ENCODE measurements at places on chromosomes 1 and 21.

DNA sequence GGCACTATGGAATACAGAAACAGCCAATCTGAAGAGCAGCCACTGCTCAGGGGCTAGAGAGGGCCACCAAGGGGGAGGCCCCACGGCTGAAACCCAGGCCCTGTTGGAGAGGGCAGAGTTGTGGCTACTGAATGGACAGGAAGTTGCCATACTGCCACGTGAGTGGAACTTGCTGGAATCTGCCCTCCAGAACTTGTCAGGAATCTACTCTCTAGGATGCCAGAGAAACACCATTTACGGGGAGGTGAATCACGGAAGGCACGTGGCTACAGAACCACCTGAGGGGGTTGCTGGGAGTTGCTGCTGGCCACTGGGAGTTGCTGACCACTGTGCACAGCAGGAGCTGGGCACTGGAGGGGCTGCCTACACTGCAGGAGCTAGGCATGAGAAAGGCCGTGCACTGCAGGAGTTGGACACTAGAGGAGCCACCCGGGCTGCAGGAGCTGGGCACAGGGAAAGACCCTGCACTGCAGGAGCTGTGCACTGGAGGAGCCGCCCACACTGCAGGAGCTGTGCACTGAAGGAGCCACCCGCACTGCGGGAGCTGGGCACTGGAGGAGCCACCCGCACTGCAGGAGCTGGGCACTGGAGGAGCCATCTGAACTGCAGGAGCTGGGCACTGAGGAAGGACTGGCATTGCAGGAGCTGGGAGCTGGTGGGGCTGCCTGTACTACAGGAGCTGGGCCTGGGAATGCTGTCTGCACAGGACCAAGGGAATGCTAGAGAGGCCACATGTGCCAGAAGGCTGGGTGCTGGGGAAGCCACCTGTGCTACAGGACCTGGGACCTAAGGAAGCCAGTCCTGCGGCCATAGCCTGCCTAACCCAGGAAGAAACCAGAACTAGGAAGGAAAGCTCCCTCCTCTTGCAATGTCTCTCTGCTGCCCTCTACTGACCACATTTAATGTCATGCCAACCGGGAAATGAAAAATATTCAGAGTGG, 343.4 kb downstream of the MATN1 start:
- DNase-seq = peak; percentile 64

- DNase-seq = no peak
Measured at GRCh38 chr1:179177182-179177581, 52.3 kb downstream of the ABL2 start.

GRCh38 chr1:50091068-50091467, 17.7 kb upstream of the ELAVL4 start:
- DNase-seq = no peak

DNA sequence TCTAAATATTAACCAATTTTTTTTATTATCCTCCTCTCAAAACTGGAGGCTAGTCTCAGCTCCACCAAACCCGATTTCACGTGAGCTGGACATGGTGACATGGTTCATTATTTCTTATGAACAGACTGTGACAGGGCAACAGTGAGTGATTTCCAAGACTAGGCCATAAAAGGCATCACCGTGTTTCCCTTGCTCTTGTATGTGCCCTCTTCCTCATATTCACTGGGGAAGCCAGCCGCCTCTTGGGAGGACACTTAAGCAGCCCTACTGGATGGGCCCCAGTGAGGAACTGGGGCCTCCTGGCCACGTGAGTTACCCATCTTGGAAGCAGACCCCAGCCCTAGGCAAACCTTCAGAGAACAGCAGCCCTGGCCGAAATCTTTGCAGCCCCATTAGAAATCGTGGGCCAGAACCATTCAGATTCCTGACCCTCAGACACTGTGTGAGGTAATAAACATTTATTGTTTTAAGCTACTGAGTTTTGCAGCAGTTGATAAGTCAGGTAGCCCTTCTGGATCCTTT, 105.0 kb downstream of the GALNT2 start:
- no peak for DNase-seq

- no peak for DNase-seq
Measured at GRCh38 chr1:2208309-2209239, 14.0 kb upstream of the FAAP20 start.

- DNase-seq = no peak
Measured at GRCh38 chr21:28916150-28916893, 76.4 kb downstream of the LTN1 start.

DNA sequence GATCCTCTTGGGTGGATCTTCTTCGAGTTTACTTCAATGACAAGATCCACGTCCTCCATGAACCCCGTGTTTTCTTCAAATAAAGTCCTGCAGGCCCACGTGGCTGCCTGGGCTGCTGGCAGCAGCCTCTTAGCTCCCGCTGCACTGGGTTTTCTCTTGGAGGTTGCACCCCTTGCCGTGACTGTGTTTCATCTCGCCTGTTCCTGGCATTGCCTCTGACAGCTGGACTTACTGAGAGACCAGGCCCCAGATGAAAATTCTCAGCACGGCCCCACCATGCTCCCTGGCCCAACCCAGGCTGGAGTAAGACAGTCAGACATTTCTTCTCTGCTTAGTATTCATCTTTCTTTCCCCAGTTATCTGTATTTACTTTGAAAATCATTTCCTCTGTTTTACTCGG, 274.8 kb upstream of the RUNX1 start:
- DNase-seq = no peak

DNA sequence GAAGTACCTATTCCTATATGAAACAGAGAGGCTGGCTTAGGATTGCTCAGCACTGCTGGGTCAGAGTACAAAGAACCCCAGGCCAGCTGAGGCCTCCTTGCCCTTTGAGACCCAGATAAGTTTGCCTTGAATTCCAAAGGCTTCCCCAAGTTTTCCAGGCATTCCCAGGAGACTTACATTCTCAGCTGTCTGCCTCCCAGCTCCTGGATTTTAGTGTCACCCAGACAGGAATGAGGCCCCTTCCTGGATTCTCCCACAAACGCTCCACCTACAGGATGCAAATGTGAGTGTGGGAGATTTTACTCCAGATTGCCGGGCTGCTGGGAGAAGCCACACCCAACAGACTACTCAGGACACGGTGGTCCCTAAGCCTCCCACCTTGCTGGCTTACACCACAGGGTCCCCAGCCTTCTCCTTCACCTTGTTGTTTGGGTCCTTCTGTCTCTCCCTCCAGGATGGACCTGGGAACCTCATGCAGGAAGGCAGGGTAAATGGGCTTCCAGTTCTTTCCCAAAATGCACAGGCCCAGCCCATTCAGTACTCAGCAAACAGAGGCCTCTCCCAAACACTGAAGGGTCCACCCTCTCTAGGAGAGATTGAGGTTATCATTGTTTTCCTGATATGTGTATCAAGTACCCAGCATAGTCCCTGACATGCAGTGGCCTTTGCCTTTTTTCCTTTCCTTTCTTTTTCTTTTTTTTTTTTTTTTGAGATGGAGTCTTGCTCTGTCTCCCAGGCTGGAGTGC, 10.6 kb downstream of the RHBG start:
- DNase-seq = no peak

DNA sequence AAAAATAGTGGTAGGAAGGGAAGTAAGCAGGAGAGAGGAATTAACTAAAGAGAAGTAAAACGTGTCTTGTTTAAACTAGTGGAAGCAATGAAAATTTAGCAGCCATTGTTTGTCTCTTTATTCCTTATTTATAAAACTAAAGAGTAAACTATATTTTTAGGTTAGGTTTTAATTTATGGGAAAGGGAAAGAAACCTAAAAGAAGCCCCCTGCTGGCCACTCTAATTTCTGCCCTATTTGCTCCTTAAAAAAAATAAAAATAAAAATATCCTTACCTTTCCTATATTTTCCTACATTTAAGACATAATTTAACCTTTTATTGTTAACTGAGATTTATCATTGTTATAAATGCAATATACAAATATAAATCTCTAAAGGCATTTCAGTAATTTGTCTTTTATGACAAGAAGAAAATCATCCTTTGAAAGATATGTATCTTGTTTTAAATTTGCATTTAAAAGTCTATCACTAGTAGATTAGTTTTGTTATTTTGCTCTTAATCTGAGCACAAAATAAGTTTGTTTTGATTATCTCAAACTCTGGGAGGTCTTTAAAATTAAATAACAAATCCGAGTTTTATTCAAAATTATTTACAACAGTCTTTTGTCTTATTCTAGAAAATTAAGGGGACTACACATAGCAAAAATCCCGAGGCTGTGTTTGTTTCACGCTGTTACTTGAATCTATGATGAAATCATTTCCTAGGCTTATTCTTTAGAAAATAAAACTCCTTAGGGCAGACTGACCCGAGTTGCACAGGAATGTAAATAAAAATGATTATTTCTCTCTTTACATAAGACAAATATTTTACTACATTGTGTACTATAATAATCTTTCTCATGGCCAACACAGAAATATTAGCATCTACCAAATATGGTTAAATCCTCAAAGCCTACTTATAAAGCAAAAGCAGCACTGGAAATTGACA, 201.7 kb downstream of the NRIP1 start:
- DNase-seq = no peak

GRCh38 chr1:89780721-89781120, 40.1 kb upstream of the LRRC8D start:
- DNase-seq = no peak
